Activated naive CD4-positive, alpha-beta T cell (primary cell): ENCODE measurements at places on chromosomes 2 and 18.

DNA sequence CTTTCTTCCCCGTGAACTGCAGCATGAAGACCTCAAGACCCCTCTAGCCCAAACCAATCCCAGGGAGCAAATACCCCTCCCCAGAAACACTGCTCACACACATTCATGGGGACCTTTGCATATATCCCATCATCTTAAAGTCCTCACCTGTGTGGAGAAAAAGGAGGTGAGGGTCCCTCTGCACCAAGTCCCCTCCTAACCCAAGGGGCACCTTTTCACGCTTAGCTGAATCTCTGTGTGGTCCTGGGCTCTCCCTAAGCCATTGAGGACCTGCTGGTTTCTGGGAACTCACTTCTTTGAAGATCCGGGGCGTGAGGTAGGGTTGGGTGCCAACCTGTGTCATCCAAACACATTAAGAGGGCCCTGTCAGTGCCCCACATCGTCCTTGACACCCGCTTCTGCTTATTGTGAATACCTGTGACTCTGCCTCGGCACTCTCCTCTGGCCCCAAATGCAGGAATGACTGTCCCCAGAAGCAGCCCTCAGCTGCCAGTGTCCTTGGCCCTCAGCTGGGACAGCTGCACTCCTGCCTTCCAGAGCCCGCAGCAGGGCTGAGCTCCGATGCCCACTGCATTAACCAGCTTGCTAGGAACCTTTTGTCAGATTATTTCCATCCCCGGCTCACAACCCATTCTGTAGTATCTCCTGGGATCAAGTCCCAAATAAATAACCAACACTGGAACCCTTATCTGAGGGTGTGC lies 41.3 kb upstream of the ITM2C start:
- DNase-seq: no peak

DNA sequence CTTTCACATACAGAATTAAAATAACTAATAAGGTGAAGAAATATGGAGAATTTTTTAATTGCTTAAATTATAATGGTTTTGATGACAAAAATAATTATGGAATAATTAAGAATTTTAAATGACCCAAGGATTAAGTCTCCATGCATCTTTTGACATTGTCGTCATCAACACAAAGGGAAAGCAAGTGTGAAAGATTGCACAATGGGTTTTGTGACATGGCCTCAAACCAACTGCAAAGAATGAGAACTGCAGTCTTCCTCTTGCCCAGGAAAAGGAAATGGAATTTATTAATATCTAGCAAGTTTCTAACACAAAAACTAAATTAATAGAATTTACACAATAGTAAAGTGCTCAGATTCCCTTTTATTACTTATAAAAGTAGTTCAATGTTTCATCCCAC lies 329.1 kb upstream of the PKDCC start:
- no peak for DNase-seq

DNA sequence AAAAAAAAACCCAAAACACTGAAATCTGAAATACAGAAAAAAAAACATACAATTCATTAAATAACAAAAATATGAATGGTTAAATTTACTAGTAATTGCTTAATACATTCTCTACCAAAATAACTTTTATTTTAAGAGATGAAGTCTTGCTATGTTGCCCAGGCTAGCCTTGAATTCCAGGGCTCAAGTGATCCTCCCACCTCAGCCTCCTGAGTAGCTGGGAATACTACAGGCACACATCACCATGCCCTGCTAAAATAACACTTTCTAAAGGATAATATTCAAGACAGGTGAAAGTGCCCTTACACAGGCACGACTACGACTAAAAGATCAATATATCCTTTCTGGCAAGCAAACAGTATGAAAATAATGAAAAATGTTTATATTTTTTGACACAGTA lies 9.5 kb downstream of the USP34 start:
- no peak for DNase-seq

- DNase-seq: no peak
Observed at GRCh38 chr2:64533882-64534281, 9.8 kb downstream of the AFTPH start.

DNA sequence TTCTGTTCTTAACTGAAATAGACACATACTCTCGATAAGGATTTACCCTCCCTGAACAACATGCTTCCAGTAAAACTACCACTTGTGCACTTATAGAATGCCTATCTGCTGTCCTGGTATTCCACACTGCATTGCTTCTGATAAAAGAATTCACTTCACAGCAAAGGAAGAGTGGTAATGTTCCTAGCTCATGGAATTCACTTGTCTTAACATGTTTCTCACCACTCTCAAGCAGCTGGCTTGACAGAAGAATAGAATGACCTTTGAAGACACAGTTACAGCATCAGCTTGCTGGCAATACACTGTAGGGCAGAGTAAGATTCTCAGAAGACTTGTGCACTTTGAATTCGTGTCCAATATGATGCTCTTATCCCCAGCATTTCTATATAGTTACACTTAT lies 524.1 kb upstream of the CNTNAP5 start:
- no peak for DNase-seq

DNA sequence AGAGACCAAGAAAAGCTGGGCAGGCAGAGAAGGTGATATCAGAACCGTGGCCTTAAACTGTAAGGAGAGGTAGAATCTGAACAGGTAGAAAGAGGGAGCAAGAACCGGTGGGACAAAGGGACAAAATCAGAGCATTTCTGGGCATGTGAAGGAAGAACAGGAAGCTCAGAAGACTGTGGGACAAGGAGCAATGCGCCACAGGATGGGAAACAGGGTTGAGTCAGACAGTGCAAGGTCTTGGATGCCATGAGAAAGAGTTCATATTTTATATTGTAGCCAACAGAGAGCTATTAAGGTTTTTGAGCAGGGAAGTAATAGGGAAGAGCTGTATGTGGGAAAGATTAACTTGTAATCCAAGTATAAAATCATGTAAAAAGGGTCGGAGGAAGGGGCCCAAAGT lies 106.4 kb upstream of the UGP2 start:
- DNase-seq: no peak

GRCh38 chr2:180790891-180791290 lies 189.5 kb upstream of the UBE2E3 start:
- no peak for DNase-seq

- no peak for DNase-seq
Observed at GRCh38 chr18:25985707-25986394, 104.6 kb downstream of the SS18 start.

GRCh38 chr2:228474466-228474865 lies 293.0 kb upstream of the SPHKAP start:
- DNase-seq: no peak

DNA sequence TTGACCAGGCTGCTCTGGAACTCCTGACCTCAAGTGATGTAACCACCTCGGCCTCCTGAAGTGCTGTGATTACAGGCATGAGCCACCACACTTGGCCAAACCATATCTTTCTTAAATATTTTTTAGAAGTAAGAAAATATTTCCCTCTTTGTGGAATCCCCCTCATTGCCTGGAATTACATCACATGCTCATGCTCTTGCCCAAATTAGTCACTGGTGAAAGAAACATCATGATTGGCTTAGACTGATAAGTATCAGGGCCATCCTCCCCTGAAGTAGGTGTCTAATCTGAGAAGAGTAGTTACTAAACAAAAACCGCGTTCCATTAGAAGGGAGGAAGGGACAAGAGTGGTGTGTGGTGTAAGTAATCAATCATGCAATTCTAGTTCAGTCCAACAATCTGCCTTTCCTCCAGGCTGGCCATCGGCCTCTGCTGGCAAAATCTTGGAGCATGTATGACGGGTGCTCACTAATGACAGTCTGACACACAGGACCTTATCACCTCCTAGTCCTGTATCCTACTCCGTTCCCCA lies 52.3 kb upstream of the SCG2 start:
- DNase-seq: no peak

- no peak for DNase-seq
Observed at GRCh38 chr2:208311954-208312353, 45.9 kb downstream of the PIKFYVE start.
